ENCODE measurements at places on chromosomes 4 and X. TPM values are rescaled to one million over a fixed set of nuclear protein-coding genes. Genes with fewer than 3 reads are reported as not detected.

Gene RADX
- 15.8 TPM for total RNA-seq

Gene PPP3CA
- total RNA-seq: 36.8 TPM

Gene COL25A1
- total RNA-seq: 0.02 TPM

Gene POU3F4
- total RNA-seq: 0.82 TPM

Gene MTMR8
- 1.6 TPM for total RNA-seq

Gene NCBP2L
- not detected for total RNA-seq

Gene RPS6KA6
- total RNA-seq: 3.1 TPM

Gene CSAG3
- total RNA-seq: 3.3 TPM

Gene CXCL10
- total RNA-seq: 0.41 TPM

Gene GPRASP1
- 0.08 TPM for total RNA-seq

Gene GLOD5
- total RNA-seq: not detected

Gene PAQR3
- 22.5 TPM for total RNA-seq

Gene LYAR
- total RNA-seq: 46.6 TPM

Gene RAI2
- 0.87 TPM for total RNA-seq

Gene STATH
- 0.29 TPM for total RNA-seq

Gene MAGEA11
- total RNA-seq: 10.0 TPM

Gene PSAPL1
- not detected for total RNA-seq

Gene NDST3
- total RNA-seq: 1.3 TPM

Gene SLITRK2
- total RNA-seq: 1.3 TPM

Gene UGT2A3
- not detected for total RNA-seq

Gene CSAG1
- total RNA-seq: 2.9 TPM

Gene SAP30
- total RNA-seq: 27.3 TPM

Gene UGT2B11
- total RNA-seq: not detected

Gene FAM184B
- total RNA-seq: not detected

Gene CFP
- total RNA-seq: not detected

Gene AMBN
- 0.19 TPM for total RNA-seq

Gene DGKK
- total RNA-seq: not detected

Gene FAM9C
- not detected for total RNA-seq

Gene PPBP
- total RNA-seq: not detected

Gene ARAP2
- total RNA-seq: 18.8 TPM

Gene MTTP
- total RNA-seq: 0.23 TPM

Gene HUWE1
- total RNA-seq: 72.9 TPM

Gene TIMM17B
- total RNA-seq: 61.2 TPM

Gene XKRX
- 0.39 TPM for total RNA-seq

Gene BEND4
- not detected for total RNA-seq

Gene ARX
- total RNA-seq: not detected

Gene AR
- 7.6 TPM for total RNA-seq

Gene CCNB3
- total RNA-seq: 0.66 TPM

Gene FGG
- not detected for total RNA-seq

Gene STBD1
- total RNA-seq: 2.0 TPM

Gene SPANXA1
- total RNA-seq: not detected

Gene REPS2
- total RNA-seq: 0.53 TPM

Gene GYPE
- not detected for total RNA-seq

Gene ABRAXAS1
- 4.7 TPM for total RNA-seq

Gene NPNT
- 0.23 TPM for total RNA-seq

Gene GPC4
- total RNA-seq: 2.4 TPM

Gene SH3TC1
- 2.2 TPM for total RNA-seq

Data from H4 (cell line).